ENCODE measurements at places on chromosomes 1 and 21.

GRCh38 chr1:25948641-25949040, 42.4 kb upstream of the STMN1 start:
- no peak for DNase-seq

GRCh38 chr21:42777064-42777756, 102.1 kb downstream of the WDR4 start:
- DNase-seq: no peak

DNA sequence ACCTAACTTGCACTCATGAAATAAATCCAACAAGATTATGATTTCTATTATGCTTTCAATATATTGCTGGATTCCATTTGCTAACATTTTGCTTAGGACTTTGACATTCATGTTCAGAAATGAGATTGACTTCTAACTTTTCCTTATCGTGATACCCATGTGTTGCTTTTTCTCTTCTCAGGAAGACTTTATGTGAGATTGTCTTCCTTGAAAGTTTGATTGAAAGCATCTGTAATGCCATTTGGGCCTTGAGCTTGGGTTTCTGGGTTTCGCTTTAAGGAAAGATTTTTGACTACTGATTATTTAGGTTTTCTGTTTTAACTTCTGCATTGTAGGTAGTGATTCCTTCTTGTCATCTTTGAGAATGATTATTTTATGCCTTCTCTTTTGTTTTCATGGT, 27.8 kb downstream of the AGMAT start:
- no peak for DNase-seq

GRCh38 chr1:78236716-78237115, 190.9 kb downstream of the GIPC2 start:
- DNase-seq: peak; percentile 44

- peak; percentile 83 for DNase-seq
Measured at GRCh38 chr1:63746129-63746864, 27.5 kb upstream of the ROR1 start.

DNA sequence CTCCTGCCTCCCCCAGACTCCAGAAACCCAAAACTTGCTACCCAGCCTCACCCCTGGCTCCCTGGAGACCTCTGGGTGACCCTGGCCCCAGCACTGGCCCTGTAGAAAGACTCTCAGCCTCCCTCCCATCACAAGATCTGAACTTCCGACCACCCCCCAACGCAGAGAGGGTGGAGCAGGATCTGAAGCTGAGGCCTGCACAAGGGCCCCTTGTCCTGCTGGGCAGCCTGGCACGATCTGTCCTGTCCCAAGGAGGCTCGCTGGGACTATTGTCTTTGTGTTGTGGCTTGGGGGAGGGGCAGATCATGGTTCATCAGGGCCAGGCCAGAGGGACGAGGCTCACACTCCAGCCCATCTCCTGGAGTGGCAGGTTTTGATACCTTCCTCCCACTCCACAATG, 20.0 kb downstream of the PHLDA3 start:
- no peak for DNase-seq

GRCh38 chr1:203690730-203691129, 64.1 kb downstream of the ATP2B4 start:
- no peak for DNase-seq

GRCh38 chr21:43893536-43894205, 28.6 kb downstream of the AGPAT3 start:
- DNase-seq: no peak

DNA sequence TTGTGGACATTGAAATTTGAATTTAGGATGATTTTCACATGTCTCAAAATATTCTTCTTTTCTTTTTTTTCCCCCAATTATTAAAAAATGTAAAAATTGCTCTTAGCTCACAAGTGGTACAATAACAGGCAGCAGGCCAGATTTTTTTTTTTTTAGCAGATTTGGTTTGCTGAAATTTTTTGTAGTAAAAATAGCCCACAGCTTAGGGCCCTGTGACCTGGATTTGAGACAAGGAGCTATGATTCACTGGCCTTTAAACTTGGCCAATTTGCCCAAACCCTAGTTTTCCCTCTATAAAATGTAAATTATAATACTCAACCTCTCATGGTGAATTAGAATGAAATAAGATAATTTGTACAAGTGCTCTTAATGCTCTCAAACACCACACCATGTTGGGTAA, 253.8 kb downstream of the DYRK1A start:
- no peak for DNase-seq

DNA sequence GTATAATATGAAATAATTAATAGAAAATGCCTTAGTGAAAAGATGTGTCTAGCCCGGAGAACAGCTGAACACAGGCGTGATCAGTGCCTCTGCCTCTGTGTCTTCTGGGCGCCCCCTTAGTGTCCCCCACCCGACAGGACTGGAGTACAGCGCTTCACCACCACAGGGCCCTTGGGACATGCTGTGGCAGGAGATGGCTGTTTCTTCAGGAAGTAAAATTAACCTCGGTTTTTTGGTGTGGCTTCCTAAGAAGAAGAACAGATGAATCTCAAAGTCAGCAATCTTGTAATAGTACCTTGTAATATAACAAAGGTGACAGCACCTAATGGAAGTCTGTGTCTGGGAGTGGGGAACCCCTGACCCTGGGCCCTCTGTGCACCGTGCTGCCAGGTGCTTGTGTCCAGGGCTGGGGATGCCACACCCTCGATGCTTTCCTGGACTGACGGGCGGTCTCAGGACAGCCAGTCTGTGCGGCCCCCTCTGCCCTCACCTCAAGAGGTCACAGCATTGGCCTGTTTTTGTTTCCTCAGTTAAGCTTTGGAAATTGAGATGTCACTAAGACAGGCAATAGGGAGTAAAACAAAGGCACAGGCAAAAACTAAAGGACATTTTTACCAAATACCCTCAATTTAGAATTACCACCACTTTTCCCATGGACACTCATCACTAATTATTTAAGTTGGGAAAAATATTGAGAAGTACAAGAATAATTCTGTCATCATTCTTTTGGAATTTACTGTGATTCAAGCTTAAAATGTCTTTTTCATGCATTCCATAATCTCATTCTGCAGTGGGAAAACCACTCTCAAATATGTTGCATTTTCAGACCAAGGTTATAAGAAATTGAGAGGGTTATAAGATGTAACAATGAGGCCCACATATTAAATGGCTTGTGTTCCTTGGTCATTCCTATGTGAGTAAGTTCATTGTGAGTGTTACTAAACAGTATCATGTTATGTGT, 79.3 kb downstream of the ADARB1 start:
- DNase-seq: peak; percentile 71

- DNase-seq: peak; percentile 90
Measured at GRCh38 chr1:107139833-107140702, 771 bp upstream of the NTNG1 start.

- DNase-seq: no peak
Measured at GRCh38 chr1:82931006-82931405, 1067.9 kb downstream of the TTLL7 start.

DNA sequence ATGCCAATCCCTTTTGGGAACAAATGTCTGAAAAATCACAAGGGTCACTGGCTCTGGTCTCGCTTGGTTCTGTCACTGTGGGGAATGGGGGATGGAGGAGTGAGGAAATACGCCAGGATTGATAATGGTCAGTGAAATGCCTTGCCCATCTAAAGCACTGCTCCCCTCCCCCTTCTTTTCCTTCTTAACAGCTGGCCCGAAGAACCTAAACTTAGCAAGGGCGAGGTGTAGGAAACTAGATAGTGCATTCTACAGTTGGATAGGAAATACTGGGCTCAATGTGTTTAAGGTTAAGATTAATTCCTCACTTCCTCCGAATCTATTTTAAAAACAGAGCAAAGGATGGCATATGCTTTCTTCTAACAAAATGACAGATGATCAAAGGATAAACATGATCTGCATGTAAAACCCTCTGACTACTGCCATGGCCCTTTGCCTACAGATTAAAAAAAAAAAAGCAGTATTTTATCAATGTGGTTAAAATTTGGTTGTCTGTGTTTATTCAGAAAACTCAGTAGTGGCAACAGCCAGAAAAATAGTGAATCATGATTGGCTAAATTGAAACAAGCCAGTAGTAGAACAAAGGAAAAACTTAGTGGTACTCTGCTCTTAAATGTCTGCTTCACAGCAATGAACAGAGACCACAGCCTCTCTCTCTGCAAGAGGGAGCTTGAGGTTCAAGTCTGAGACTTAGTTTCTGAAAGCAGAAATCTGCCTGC, 86.1 kb upstream of the VAV3 start:
- no peak for DNase-seq
